Epithelial cell of prostate (primary cell): ENCODE measurements at places on chromosomes 7 and 10.

DNA sequence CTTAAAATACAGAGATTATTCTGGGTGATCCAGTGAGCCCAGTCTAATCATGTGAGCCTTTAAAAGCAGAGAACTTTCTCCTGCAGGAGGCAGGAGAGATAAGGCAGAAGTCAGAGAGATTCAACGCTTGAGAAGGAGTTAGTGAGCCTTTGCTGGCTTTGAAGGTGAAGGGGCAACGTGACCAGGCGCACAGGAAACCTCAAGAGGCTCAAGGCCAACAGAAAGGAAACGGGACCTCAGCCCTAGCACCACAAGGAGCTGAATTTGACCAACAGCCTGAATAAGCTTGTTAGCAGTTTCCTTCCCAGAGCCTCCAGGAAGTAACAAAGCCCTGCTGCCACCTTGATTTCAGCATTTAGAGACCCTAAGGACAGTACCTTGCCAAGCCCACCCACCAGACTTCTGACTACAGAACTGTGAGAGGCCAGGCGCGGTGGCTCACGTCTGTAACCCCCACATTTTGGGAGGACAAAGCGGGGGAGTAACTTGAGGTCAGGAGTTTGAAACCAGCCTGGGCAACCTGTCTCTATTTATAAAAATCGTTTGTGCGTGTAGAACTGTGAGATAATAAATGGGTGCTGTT is 87.3 kb upstream of the KAT6B start:
- DNase-seq: no peak

DNA sequence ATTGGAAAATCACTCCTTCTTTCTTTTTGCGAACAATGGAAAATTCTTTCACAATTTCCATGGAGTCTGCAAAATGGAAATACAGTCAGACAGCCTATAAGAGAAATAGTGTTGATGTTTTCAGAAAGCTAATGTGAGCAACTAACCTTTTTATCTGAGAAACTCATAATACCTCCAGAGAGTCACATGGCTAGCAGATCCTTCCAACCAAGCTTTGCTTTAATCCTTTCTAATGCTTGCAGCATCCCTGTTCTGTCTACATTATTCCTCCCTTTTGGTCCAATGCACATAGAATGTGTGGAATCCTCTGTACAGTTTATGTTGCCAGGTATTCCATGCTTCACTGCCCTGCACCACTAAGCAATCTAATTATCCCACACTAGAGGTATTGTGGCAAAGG is 717.5 kb upstream of the LRRN3 start:
- no peak for DNase-seq

- no peak for DNase-seq
These were observed 143.6 kb downstream of the AGMO start for GRCh38 chr7:15418264-15418663.

DNA sequence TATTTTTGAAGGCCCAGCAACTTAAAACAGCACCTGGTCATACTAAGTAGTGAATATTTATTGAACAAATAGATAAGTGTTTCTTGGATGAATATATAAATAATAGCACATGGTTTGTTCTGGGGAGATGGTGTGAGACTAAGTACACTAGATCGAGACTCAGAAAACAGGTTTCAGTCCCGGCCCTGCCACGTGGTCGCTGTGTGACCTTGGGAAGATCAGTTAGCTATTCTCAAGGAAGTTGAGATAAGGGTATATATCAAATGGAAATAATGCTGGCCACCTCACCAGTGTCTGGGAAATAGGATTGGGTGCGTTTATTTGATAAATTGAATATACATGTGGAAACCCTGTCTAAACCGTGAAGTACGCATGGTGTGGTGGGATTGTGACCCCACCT is 354.6 kb downstream of the SDK1 start:
- no peak for DNase-seq
